Stimulated activated CD4-positive, alpha-beta T cell treated with anti-CD3 and anti-CD28 coated beads, TNF-alpha, amount 100 ng/mL, for 4 hours (primary cell): ENCODE measurements at places on chromosomes 13 and 19.

DNA sequence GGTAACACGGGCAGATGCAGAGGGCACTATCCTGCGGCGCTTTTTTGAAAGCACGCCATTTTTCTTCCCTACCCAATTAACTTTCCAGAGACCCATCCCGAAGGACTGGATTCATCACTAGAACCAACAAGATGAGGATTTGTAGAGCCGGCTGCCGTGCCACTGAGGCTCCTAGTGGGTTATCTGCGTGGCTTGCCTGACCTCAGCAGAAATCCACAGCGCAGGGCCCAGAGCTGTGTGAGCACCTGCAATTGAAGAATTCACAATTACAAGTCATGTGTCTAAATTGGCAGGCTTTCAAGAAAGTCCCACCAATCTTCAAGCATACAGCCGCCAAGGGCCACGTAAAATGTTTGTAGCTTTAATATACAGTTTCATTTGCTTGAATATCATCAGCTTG lies 75.5 kb downstream of the ALOX5AP start:
- no peak for DNase-seq

GRCh38 chr13:91216928-91217700 lies 130.4 kb upstream of the MIR17HG start:
- no peak for DNase-seq

DNA sequence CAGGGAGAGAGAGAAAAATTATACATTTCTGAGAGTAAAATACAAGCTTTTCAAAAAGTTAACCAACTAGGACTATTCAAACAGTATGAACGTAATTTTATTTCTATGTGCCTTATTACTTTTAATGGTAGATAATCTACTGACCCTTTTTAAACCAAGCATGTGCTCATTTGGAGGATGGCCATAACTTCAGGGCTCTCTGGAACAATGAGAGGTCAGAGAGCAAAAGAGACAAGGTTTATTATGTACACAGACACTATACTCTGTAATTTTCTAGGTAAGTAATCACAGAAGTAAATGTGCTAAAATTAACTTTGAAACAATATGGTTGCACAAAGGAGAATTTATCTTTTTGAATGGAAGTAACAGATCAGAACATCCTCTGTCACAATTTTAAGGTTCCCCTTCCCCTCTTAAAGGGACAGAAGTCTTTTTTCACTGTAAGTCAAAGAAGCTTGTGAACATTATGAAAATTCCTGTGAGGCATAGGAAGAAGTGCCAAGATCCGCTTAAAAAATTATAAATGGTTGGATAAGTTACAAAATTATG lies 1.0 kb downstream of the POSTN start:
- DNase-seq: no peak

DNA sequence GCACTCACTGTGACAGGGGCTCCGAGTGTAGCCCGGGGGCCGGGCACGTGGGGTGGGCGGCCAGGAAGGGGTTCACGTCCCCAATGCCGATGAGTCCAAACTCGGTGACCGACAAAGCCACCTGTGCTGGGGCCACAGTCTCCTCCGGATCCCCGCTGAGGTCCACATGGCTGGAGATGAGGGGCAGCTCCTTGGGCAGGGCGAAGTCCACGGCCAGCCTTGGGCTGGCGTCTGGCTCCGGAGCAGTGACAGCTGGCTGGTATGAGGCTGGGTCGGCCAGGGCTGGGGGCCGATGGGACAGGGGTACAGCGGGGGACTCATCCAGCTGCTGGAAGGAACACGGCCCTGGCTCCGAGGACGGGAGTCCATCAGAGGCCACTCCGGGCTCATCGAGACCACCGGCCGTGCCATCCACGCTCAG lies 15.9 kb upstream of the PLPP2 start:
- DNase-seq: no peak

GRCh38 chr13:36533806-36534205 lies 101.5 kb downstream of the CCNA1 start:
- DNase-seq: no peak

GRCh38 chr13:52786766-52787165 lies 47.1 kb upstream of the CNMD start:
- DNase-seq: no peak
